NCI-H1417 (cell line): ENCODE measurements at places on chromosomes 7 and 10.
A peak's percentile ranks its signal among the peaks of the same experiment; 100 is the strongest.

GRCh38 chr10:95249467-95249866 lies 41.3 kb downstream of the PDLIM1 start:
- no peak for DNase-seq

GRCh38 chr10:77289027-77289501 lies 348.5 kb downstream of the KCNMA1 start:
- DNase-seq: no peak

- DNase-seq: no peak
Observed at GRCh38 chr10:81248886-81249285, 626.1 kb upstream of the NRG3 start.

DNA sequence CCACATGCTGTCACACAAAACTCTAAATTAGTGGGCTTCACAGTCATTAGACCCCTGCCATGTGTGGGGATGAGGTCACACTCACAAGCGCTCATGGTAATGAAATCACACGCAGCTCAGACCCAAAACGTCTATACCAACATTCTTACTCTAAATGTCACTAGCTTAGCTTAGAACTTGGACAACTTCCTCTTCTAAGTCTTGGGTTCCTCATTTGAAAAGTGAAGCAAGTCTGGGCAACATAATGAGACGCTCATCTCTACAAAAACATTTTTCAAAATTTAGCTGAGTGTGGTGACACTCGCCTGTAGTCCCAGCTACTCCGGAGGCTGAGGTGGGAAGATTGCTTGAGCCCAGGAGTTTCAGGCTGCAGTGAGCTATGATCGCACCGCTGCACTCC lies 92.7 kb upstream of the MACROH2A2 start:
- no peak for DNase-seq

DNA sequence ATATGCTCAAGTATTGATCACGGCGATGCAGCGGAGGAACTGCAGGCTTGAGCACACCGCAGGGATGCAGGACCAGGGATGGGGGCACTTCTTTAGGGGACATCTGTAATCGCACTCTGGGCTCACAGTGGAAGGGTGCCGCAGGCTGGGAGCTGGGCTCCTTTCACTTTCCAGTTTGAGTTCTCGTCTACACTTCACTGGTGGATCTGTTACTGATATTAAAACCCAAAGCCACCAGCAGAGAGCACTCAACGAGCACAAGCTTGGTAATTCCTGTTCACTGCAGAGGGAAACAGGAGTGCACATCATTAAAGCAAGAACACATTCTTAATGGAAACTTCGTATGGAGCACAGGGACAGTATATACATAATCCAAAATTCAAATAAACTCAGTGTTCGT lies 91.3 kb downstream of the PARD3 start:
- no peak for DNase-seq

GRCh38 chr10:18886102-18886501 lies 162.5 kb upstream of the MALRD1 start:
- no peak for DNase-seq

GRCh38 chr10:88297103-88297502 lies 286.0 kb downstream of the RNLS start:
- DNase-seq: no peak

- no peak for DNase-seq
Observed at GRCh38 chr7:70787286-70787685, 344.7 kb upstream of the GALNT17 start.

DNA sequence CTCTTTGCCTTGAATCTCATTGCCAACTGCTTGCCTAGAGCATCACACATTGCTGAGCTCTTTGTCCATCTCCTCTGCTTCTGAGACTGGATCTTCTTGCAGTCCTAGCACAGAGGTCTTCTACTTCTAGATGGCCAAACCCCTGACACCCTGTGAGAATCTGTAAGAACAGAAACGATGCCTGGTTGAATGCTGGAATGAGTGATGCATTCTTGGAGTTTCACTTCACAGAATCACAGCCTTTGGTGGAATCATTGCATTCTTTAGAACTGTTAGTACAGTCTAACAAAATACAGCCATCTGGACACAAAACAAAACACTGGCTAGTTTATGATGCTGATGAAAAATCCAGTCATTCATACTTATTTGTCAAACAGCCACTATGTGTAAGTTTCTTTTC lies 141.7 kb upstream of the ITGB1 start:
- no peak for DNase-seq

GRCh38 chr10:95352684-95353083 lies 61.9 kb upstream of the PDLIM1 start:
- DNase-seq: no peak

GRCh38 chr10:48606530-48607355 lies 1.9 kb upstream of the ARHGAP22 start:
- DNase-seq: no peak

DNA sequence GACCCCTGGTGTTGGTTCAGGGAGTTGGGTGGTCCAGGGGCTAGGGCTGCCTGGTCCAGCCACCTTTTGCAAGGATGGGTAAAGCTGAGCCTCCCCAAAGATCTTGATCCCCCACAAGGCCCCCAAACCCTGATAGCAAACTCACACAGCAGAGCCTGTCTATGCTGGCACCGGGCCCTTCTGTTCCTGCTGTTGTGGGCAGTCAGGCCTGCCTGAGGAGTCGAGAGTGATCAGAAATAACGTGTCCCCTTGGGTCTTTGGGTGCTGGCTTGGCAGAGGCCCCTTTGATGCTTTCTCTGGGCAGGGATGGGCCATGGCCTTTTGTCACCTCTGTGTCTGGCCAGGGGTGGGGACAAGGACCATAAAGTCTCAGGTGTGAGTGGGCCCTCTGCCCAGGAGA lies 715 bp upstream of the MUC12 start:
- DNase-seq: no peak

DNA sequence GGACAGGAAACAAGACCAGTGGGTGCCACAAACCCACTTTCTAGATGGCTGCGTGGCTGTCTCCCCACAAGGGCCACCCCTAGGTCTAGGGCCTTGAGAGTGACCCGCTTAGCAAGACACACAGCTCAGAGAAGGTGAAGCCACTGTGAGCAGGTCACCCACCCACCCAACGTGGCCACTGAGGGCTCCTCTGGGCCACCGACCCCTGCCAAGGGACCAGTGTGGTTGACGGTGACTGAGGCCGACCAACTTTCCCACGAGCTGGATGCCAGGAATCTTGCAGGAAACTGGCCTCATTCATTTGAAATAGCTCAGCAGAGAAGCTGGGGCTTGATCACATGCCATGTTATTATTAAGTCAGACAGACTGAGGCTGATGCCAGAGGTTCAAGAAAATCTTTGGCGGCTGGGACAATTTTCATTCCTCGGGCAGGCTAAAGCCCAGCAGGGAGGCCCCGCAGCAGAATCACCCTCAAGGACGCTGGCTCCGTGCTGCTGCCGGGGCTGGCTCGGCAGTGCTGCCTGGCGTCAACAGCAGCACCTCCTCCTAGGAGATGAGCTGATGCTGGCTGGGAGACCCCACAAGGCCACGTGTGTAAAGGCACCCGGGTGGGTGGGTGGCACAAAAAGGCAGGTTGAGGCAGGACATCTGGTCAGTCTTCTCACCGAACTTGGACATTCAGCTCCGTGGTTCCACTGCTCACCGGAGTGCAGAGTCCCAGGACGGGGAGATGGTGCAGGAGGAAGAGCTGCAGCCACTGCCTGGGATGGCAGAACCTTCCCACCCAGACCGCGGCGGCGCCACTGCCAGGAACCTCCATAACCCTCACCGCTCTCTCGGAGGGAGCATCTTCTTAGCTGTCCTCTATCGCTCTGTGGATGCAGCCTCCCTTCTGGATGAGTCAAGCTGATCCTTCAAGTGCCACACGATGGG lies 57.8 kb downstream of the ZRANB1 start:
- no peak for DNase-seq

- DNase-seq: no peak
Observed at GRCh38 chr10:26478061-26478460, 39.9 kb downstream of the APBB1IP start.

DNA sequence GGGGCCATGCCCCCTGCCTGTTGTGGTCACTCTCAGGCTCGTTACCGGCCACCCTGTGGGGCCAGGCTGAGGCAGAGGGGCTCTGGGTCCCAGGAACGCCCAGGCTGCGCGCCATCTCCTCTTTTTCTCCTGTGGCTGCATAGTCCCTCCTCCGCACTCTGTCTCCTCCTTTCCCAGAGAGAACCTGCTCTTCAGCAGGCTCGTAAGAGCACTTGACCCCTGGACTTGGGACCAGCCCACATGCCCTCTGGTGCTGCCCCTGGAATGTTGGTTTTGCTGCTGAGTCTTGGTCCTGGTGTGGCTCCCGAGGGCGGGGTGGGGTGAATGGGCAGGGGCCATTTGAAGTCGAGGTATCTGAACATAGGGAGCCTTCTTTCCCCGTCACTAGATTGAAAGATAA lies 6.6 kb upstream of the BHLHA15 start:
- DNase-seq: no peak

GRCh38 chr10:128461991-128462390 lies 335.8 kb upstream of the MKI67 start:
- no peak for DNase-seq

GRCh38 chr10:71801361-71801760 lies 28.0 kb upstream of the VSIR start:
- DNase-seq: no peak

GRCh38 chr10:54402576-54402975 lies 398.5 kb downstream of the PCDH15 start:
- DNase-seq: no peak

- no peak for DNase-seq
Observed at GRCh38 chr7:128021366-128021765, 9.9 kb downstream of the LRRC4 start.

- DNase-seq: no peak
Observed at GRCh38 chr7:79319369-79319768, 134.1 kb downstream of the MAGI2 start.

DNA sequence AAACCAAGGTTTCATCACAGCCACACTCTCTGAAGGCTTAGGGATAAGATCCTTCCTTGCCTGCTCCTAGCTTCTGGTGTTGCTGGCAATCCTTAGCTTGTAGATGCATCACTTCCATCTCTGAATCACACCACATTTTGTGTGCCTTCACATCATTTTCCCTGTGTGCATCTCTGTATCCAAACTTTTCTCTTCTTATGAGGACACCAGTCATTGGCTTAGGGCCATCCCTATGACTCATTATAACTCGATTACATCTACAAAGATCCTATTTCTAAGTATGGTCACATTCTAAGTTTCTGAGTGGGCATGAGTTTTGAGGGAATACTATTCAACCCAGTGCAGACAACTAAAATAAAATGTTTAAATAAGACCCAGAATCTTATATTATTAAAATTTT lies 121.7 kb downstream of the C7orf25 start:
- DNase-seq: no peak

DNA sequence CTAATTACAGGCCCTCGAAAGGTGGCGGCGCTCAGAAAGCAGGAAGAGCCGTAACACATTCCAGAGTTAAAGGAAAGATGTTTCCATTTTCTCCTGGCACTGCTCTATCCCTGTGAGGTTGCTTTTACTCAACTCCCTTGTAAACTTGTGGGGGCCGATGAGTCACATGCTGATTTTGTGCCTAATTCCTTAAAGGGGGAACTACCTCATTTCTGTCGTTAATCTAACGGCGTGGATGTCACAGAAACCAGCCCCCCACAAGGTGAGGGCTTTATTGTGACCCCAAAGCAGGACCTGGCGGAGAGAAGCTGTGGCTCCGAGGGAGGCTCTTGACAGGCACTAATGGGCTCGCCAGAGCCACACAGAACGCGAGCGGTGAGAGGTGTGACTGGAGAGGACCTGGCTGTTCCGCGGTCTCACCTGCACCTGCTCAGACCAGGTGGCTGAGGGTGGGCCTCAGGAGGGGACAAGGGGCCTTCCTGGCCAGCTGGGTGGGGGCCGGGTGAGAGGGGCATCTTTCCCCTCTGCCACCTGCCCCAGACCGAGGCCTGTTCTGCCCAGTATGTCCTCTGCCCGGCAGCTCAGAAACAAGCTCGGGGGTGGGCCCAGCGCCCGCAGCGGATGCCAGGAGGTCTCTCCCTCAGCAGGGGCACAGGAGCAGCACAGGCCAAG lies 50.9 kb downstream of the CALML3 start:
- peak; percentile 38 for DNase-seq

DNA sequence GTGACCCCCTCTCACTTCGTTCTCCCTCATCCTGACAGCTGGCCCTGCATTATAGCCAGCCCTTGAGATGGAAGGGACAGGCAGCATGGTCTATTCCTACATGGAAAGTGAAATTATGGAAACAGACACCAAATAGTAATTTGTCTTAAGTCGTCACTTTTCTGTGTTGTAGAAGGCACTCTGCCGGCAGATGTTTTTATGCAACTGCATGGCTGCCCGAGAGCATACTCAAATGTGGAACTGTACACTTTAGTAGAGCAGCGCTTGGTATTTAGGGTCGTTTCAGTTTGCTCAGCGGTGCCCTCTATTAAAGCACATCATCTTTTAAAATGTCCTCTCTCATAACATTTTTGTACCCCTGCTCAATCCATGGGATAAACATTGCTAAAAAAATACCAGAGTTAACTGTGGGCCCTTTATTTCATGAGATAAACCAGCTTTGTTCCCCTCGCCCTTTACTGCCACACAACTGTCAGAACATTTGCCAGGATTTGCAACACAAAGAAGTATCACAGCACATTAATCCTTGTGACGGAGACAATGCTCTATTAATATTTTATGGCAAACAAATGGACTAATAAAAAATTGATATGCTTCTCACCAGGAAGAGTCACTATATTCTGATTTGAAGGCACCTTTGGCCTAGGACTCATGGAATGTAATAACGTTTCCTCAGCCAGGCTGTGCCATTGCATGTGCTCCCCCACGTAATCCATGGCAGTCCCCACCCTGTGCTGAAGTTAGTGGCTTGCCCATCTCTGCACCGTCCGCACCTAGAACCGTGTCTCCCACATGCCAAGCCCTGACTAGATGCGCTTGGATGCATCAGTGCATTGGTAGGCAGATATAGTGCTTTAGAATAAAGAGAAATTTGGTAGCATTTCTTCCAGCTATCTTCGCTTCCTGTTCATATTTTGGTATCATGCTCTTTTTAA lies 221.3 kb downstream of the PAXIP1 start:
- DNase-seq: no peak

DNA sequence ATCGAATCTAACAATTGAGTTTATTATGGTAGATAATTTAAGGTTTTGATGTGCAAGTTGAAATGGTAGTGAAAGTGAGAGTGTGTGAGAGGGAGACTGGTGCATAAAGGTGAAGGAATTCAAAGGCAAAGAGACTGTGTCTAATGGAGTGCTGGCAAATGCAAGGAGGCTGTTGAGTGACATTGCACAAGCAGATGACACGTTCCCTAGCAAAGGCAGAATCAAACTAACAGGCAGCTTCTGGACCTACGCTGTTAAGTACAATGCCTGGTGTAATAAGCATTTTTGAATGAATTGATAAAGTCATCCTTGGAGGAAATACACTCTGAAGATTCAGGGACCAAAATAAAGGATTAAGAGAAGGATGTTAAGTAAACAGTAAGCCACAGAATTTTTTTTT lies 11.7 kb upstream of the GPR141 start:
- no peak for DNase-seq
